GM06990 (cell line): ENCODE measurements at places on chromosomes 1 and 21.

DNA sequence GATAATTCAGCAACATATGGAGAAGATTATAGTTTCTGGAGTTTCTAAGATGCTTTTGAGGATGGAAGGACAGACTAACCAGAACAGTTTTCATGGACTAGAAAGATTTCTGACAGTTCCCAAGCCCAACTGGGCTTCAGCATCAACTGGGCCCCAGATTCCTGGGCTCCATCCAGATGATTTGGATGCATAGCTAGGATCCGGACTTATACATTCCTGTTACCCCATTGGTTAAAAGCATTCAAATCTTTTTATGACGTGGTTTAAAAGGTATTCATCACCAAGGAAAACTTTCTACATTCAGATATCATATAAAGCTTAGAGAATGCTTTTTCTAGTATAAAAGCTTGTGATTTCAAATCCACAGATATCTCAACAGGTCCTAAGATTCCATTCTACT is 29.7 kb downstream of the TSHB start:
- DNase-seq: no peak

GRCh38 chr21:26227130-26227529 is 56.6 kb upstream of the APP start:
- DNase-seq: no peak

GRCh38 chr1:114000406-114000805 is 21.1 kb downstream of the OLFML3 start:
- no peak for DNase-seq

- DNase-seq: no peak
Observed at GRCh38 chr1:54379555-54380289, 26.5 kb downstream of the SSBP3 start.

DNA sequence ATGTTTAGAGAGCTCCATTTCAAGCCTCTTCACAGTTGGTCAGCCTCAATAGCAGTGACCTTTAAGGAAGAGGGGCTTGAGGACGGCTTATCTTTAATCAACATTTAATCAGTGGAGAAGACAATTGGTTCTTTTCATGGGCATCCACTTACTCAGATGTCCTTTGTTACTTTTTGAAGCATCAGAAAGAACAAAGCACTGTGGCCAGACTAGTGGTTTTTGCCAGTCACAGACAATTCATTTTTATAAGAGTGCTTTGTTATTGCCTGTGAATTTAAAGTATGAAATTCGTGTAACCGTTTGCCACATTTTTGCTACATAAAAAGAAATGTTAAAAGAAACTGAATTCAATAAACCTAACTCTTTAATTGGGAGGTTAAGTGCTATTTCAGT is 222.8 kb downstream of the TPR start:
- DNase-seq: no peak

- DNase-seq: no peak
Observed at GRCh38 chr1:76066394-76066793, 8.2 kb upstream of the ST6GALNAC3 start.

GRCh38 chr1:163561580-163562295 is 240.0 kb downstream of the NUF2 start:
- DNase-seq: no peak

DNA sequence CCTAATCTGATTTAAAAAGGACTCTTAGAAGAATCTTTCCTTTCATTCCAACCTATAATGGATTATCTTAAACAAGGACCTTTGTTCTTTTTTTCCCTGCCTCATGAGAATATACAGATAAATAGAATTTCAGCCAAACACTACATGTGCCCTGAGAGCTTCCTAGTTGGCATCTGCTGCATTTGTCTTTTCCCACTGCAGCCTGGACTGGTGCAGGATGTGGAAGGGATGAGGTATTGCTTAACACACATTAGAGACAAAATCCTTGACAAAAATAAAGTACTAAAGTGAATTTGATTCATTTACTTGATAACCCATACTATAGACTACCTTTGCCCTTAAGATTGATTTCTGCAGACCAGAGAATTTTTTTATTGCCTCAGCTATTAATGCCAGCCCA is 59.5 kb downstream of the PALMD start:
- DNase-seq: no peak

DNA sequence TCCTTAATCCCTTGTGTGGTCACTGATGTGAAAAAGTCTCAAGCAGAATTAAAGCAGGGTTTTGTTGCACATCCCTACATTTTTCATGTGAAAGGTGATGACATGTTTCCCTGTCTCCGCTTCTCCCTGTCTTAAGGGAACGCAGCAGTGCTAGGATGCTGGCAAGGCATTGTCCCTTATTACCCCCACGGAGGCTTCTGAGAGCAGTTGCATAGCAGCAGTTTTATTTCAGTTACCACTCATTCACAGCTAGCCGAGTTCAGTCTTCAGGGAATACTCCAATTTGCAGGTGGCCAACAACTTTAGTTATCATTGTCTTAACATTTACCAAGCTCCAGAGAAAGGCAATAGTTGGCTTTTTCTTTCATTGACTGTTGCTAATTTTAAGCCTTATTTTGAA is 89.1 kb downstream of the CLEC20A start:
- DNase-seq: no peak

DNA sequence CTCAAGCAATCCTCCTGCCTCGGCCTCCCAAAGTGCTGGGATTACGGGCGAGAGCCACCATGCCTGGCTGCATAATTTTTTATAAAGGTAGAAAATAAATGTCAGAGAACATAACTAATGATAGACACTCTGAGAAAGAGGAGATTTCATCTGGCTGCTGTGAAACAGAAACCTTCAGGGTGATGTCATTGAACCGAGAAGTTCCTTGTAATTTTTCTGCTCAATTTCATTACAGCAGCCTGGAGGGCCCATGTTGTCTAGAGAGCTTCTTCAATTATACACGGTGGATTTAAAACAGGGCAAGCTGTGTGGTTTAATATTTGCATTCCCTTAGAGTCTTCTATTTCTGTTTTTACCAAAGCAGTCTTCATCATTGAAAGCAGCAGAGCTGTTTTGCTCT is 64.3 kb upstream of the MORC3 start:
- DNase-seq: peak; percentile 73

GRCh38 chr1:78840453-78841271 is 165.9 kb downstream of the ADGRL4 start:
- DNase-seq: no peak

DNA sequence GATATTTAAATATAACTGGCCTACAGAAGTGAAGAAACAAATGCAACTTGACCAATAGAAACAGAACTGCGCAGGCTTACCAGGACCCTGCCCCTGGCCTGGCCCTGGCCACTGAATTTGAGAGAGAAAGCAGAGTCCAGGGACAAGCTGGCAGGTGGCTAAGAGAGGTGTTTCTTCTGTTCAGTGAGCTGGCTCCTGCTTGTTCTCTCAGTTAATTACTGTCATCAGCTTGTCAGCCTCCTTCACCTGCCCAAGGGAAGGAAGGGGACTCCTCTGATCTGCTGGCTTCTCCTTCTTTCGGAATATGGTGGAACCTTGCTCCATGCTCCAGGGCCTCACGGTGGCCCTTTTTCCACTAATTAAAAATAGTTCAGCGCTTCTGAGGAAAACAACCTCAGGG is 388.4 kb downstream of the DISC1 start:
- no peak for DNase-seq

DNA sequence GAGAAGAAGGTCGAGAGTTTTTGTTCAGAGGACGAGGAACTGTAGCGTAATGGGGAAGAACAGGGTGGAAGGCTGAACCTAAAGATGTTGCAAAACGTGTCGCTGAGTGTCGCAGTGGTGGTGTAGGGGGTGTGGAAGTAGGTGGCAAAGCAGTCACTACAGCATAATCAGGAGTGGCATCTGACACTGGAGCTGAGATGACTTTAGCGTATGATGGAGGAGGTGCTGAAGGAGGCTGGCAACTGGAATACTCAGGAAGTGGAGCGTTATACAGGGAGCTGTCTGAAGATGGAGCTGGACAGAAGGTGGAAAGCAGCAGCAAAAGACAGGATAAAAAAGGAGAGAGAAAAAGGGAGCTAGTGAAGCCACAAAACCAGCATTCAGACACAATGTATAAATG is 89.9 kb upstream of the LBR start:
- DNase-seq: no peak

- no peak for DNase-seq
Observed at GRCh38 chr1:110107867-110108469, 4.3 kb upstream of the UBL4B start.

DNA sequence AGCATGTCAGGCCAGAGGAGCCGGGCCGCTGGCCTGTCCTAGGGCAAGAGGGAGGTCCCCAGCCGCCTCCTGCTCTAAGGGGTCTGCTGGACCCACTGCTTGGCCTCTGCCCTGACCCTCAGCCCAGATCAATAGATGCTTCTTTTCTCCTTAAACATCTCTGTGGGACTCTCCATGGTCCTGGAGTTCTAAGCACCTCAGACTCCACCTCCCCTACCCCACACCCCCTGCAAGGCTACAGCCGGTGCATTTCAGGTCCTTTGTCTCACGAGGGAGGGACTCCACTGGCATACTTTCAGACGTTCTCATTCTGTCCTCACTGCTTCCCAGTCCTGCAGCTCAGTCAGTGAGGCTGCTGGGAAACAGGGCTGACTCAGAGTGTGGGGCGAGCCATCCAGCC is 11.0 kb downstream of the CNTN2 start:
- DNase-seq: no peak

DNA sequence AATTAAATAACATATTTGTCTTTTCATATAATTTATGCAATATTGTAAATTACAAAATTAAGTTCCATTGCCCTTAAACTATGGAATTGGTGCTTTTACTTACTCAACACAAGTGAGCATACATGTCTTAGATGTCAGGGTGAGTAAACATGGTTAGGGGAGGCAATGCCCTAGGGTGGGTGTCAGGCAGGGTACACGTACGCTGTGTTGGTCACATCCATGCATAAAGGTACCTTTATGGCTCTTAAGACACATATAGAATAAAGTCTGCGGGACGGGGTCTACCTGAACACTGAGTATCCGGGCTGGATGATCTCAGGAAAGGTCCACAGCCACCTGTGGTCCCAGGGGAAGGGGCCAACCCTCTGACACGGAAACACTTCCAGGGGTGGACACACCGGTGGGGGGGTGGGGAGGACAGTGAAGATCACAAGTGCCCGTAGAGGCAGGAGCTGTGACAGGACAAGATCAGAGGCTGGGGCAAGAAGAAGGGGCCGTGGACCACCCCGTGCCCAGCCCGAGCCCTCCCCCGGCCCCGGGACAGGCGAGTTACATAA is 720 bp downstream of the LIN9 start:
- no peak for DNase-seq

DNA sequence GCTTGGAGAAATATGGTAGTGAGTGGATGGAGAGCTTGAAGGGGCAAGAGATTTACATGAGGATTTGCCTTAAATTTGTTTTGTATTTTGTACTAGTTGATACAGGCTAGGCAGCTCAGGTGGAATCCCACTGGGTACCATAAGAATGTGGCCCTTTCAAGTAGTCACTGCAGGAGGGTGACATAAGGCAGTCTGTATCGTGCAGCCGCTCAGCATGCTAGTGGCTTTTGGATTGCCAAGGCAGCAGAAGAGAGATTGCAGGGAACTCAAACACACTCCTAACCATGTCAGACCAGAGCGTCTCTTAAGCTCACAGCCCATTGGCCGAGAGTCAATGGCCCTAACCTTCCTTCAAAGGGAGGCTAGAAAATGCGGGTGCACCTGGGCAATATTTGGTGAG is 420.0 kb downstream of the ADGRL2 start:
- DNase-seq: no peak

GRCh38 chr1:41656068-41656467 is 171.6 kb upstream of the EDN2 start:
- no peak for DNase-seq

- no peak for DNase-seq
Observed at GRCh38 chr1:84170171-84170570, 26.1 kb downstream of the PRKACB start.

DNA sequence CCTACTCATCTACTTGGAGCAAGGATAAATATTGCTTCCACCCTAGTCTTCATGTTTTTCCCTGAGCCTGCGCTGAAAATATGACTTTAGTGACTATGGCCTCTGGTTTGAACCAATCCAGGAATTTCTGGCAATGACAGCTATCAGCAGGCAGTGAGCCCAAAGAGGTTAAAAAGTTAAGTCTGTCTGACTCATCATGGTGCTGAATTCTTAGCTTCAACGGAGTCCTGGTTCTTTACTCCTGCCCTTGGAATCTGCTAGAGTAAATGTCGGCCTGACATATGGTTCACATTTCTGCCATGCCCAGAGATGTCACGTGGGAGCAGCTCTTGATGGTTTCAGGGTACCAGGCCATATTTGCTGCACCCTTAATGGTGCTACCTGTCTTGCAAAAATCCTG is 351.6 kb upstream of the PLXNA2 start:
- no peak for DNase-seq

GRCh38 chr1:154419620-154420571 is 14.8 kb downstream of the IL6R start:
- DNase-seq: peak; percentile 62

DNA sequence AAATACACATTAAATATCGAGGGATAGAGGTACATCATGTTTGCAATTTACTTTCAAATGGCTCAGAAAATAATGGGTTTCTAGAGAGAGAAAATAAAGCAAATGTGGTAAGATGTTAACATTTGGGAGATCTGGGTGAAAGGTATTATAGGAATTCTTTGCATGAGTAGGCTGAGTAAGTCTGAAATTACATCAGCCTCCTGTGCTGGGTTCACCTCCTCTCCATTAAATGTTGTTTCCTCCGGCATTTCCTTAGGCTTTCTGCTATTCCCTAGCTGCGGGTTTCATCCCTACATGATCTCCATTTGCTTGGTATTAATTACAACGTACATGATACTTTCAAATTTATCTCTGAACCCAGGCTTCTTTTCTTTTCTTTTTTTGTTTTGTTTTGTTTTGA is 31.6 kb downstream of the ZMYND12 start:
- DNase-seq: no peak

GRCh38 chr1:214362188-214362882 is 81.4 kb downstream of the SMYD2 start:
- DNase-seq: no peak

- no peak for DNase-seq
Observed at GRCh38 chr1:8314346-8315280, 3.3 kb upstream of the SLC45A1 start.

DNA sequence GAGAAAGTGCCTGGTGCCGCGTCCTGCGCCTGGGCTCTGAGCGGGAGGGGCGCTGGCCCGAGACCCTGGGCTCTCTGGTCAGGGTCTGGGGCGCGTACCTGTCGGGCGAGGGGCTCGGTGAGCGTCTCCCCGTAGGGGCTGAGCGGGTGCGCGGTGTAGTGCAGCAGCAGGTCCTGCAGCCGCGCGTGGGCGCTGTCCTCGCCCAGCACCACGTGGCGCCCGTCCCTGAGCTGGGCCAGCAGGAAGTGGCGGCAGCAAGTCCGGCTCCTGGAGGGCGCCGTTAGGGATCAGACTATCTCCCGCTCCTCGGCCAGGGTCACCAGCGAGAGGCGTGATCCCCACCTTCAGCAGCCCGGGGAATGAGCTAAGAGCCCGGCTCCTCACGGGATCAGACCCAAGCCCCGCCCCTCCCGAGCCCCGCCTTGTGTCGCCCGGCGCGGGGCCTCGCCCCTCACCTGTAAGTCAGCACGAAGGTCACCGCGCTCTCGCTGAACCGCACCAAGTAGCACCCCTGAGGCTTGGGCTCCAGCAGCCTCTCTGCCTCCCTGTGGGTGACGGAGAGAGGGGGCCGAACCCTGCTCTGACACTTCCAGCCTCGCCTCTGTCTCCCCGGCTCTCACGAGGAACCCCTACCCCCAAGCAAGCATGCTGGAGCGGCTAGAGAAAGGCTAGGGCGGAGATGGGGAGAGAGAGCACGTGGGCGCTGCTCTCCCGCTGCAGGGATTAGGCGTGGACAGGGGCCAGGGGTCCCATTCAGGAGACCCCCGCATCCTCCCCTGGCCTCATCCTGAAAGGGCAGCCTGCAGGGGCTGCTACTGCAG is 2.7 kb downstream of the SH2D2A start:
- DNase-seq: peak; percentile 78

- no peak for DNase-seq
Observed at GRCh38 chr1:153587314-153587713, 21.7 kb upstream of the S100A2 start.

- no peak for DNase-seq
Observed at GRCh38 chr1:222521299-222522104, 26.4 kb downstream of the HHIPL2 start.
